Ureter (tissue), 1 donor: ENCODE measurements at places on chromosomes 16 and 17. TPM values are rescaled to one million over a fixed set of nuclear protein-coding genes. Genes with fewer than 3 reads are reported as not detected.

- DNase-seq = peak; percentile 77
These were observed 47.9 kb downstream of the MAPT start for GRCh38 chr17:45942284-45942683.

- no peak for DNase-seq
These were observed 39.9 kb downstream of the USP32 start for GRCh38 chr17:60352071-60352470.

DNA sequence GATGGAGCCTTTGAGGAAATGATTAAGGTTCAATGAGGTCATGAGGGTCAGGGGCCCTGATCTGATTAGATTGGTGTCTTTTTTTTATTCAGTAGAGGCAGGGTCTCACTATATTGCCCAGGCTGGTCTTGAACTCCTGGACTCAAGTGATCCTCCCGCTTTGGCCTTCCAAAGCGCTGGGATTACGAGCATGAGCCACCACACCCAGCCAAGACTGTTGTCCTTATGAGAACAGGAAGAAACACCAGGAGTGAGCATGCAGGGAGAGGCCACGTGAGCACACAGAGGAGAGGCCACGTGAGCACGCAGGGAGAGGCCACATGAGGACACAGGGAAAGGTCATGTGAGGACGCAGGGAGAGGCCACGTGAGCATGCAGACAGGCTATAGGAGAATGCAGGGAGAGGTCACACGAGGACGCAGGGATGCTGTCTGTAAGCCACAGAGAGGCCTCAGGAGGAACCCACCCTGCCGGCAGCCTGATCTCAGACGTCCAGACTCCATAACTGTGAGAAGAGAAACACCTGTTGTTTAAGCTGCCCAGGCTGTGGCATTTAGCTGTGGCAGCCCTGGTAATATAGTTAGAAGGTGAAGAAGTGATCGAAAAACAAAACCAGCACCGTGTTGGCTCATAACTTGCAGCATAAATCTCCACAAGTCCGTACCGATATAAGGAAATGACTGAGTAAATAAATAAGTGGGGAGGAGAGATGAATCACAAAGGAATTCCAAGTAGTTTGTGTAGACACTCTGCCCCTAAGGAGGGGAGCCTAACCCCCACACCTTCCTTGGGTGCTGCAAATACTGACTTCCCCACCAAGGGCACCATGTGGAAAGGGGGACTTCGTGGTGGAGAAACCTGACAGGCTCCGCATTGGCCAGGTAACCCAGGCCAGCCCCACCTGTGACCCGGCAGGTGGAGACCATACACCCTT lies 14.6 kb upstream of the CSNK1D start:
- DNase-seq = peak; percentile 89

DNA sequence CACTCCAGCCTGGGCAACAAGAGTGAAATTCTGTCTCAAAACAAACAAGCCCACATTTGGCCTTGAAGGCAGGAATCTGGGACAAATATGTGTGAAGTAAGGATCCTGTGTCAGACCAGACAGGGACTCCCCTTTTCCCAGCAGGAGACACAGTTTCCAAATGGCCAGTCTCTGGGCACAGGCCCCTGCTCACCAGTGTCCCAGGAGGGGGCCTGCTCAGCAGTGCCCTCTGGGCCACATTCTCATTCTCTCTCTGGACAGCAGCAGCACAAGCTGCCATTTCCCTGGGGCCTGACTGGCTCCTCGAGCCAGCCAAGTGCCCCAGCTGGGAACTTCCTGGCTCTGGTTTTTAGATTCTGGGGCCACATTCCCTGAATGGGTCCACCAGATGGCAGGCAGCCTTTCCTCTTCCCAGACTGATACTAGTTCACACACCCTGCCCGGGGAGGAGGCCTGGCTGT lies 11.7 kb upstream of the MNT start:
- DNase-seq = no peak

DNA sequence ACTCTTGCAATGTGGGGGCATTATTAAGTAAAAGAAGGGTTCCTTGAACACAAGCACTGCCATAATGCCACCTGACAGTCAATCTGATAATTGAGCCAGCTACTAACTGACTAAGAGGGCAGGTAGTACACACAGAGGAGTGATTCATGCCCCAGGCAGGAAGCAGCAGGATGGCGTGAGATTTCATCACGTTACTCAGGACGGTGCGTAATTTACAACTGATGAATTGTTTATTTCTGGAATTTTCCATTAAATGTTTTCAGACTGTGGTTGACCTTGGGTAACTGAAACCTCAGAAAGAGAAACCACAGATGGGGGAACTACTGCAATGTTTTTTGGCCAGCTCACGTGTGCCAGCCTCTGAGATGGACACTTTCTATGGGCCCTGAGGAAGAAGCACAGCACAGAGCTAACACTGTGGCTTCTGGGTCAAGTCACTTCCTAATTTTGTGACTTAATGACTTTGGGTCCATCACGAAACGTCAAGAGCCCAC lies 46.7 kb downstream of the C17orf67 start:
- DNase-seq = peak; percentile 53

Gene NACA2
- total RNA-seq = not detected
